Activated effector memory CD4-positive, alpha-beta T cell treated with Interleukin-2 at 50 U/mL for 16 hours (primary cell): ENCODE measurements at places on chromosomes 16 and 17.

DNA sequence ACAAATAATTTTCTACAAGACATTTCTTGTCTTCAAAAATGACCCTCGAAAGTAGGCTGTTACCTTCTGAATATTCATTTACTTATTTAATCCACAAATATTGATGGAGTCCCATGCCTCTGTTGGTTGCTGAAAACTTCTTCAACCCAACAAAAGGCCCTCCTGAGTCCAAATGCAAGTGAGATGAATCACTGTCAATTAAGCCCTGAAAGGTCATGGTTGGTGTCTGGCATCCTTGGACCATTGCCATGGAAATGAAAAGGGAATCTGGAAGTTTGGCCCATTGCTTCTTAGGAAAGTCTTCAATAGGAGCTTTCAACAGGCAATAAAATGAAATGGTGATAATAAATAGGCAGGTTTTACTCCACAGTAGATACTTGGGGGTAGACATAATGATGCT is 364.7 kb upstream of the DYNLRB2 start:
- DNase-seq: no peak

DNA sequence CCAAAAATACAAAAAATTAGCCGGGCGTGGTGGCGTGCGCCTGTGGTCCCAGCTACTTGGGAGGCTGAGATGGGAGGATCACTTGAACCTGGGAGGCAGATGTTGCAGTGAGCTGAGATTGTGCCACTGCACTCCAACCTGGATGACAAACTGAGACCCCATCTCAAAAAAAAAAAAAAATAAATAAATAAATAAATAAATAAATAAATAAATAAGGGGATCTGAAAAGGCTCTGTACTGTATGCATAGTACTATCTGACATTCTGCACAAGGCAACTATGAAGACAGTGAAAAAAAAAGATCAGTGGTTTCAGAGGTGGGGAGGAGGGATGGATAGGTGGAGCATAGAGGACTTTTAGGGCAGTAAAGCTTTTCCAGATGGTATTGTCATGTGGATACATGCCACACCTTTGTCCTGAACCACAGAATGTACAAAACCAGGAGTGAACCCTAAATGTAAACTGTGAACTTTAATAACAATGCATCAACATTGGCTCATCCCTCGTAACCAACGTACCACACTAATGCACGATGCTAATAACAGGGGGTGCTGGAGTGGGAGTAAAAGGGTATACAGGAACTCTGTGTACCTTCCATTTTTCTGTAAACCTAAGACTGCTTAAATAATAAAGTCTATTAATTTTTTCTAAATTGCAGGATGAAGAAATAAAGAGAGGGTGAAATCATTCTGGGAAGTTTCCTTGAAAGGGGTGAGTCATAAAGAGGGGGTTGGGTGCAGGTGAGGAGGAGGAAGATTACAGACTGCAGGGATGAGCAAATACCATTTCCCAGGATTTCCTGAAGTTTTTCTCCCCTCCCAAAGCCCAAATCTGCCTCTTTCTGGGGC is 155.8 kb upstream of the SDK2 start:
- no peak for DNase-seq

DNA sequence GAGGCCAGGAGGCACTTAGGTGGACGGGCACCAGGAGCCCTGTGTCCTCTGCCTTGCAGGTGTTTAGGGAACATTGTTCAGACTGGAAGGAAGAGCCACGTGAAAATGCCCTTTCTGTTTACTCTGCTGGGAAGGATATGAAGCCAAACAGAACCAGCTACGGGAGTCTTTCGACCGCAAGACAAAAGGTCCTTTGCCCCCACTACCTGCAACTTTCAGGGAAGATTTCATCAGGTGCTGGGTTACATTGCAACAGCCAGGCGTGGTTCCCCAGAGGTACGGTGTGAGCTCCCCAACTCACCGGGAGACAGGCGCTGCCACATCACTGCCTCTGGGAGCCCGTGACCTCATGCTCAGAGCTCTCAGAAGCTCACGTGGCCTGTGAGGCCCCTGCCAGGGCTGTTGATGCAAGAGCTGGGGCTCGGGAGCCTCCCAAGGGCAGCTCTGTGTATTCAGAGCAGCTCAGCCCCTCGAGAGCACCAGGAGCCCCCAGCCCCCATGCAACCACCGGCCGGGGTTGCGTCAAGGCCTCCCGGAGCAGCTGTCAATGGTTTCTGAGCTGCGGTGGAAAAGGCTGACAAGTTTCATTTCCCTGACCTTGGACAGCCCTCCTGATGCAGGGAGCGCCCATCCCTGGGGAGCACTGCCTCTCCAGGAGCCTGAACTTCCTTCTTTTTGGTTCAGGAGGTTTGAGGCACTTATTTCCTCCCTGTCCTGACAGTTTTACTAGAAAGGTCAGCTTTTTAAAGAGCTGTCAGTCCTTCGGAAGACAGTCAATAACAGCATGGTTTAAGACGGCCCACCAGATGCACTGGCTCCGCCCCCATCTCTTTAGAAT is 42.1 kb downstream of the TBC1D16 start:
- DNase-seq: no peak

DNA sequence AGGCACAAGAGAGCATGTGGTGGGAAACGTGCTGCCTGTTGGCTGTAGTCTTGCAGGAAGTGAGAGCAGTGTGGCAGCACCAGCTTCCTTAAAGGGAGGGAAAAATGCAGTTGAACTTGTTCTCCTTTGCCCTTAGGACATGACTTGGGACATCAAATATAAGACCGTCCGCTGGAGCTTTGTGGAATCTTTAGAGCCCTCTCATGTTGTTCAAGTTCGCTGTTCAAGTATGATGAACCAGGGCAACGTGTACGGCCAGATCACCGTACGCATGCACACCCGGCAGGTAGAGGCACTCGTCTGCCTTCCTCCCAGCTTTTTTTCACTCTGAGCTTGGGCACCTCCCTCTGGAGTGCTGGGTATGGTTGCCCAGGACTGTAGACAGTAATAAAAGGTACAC is 23.3 kb downstream of the GPR179 start:
- no peak for DNase-seq

GRCh38 chr17:63420868-63421680 is 25.0 kb downstream of the CYB561 start:
- DNase-seq: no peak

DNA sequence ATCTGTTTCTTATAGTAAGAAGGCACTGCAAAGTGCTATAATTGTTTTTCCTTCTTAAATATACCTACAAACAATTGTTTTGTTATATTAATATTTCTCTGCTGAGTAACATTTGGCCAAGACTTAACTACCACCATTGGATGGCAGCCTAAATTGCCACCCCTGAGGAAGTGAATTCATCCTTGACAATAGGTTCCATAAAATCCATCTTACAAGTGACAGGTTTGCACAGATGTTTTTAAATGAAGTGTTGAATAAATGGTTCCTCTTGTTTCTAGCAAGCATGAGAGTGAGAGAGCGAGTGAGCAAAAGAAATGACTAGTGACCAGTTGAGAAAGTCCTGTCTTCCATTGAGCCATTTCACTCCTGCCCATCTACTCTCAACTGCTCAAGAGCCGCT is 8.3 kb upstream of the MPHOSPH6 start:
- DNase-seq: no peak

- DNase-seq: no peak
Measured at GRCh38 chr17:31623990-31624389, 232.5 kb downstream of the RAB11FIP4 start.
